ENCODE measurements at places on chromosomes 1 and 21.
A peak's percentile ranks its signal among the peaks of the same experiment; 100 is the strongest.

GRCh38 chr1:224106568-224107281 lies 7.2 kb upstream of the FBXO28 start:
- no peak for DNase-seq

GRCh38 chr21:33396951-33397350 lies 6.3 kb upstream of the IFNGR2 start:
- no peak for DNase-seq

DNA sequence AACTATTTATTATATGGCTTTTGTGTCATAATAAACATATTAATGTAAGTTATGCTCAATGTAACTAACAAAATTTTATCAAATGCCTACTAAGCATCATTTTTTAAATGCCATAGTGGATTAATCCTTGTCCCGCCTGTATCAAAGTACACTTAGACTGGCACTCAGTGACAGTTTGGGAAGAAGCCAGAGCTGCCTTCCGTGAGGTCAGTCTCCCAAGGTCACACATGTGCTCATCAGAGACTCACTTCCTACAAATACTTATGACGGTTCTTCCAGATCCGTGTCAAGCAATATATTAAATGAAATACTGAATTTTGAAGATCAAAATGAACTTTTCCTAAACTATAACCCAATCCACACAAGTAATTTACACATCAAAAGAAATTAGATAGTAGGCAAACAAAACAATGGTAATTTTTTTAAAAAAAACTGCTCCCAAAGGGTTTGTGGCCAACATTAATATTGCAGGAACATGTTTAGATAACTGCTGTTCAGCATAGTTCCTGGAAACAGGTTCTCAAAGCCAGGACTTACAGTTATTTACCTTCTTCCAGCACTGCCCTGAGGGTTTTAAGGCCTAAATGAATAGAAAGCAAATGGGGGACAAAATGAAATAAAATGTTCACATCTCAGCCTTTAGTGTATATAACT lies 27.2 kb downstream of the WLS start:
- no peak for DNase-seq

DNA sequence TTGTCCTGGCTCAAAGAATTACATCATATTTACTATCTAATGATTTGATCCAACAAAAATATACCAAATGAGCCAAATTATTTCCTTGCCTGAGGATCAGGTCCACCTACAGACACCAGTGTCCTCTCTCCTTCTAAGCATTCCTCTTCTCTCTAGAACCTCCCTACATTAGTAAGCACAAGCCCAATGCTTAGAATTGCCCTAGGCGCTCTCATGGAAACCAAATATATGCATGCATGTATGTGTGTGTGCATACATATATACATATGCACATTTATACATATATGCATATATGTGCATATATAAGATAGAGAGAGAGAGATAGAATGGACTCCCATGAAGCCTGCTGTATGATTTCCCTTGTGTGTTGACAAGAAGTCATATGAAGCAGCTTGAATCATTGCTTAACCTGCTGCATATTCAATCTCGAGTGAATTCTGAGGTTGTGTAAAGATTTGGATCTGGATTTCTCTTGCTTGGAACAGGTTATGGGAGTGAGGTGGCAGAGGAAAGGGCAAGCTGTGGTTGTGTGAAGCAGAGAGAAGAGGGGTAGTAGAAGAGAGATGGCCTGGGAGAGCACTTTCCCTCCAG lies 66.1 kb downstream of the SPAG17 start:
- no peak for DNase-seq

GRCh38 chr21:23950344-23950743 lies 1656.9 kb downstream of the MRPL39 start:
- DNase-seq: no peak

- no peak for DNase-seq
Measured at GRCh38 chr1:68223687-68224086, 8.6 kb downstream of the WLS start.

- peak; percentile 42 for DNase-seq
Measured at GRCh38 chr1:19341201-19342061, 29.3 kb downstream of the SLC66A1 start.
